Vagina (tissue), 2 donors: ENCODE measurements at places on chromosomes 4 and X. TPM values are rescaled to one million over a fixed set of nuclear protein-coding genes. Genes with fewer than 3 reads are reported as not detected.
A peak's percentile ranks its signal among the peaks of the same experiment; 100 is the strongest.

ARHGAP24 gene
- total RNA-seq, result 40.0 TPM

GLOD5 gene
- total RNA-seq, result not detected

DNA sequence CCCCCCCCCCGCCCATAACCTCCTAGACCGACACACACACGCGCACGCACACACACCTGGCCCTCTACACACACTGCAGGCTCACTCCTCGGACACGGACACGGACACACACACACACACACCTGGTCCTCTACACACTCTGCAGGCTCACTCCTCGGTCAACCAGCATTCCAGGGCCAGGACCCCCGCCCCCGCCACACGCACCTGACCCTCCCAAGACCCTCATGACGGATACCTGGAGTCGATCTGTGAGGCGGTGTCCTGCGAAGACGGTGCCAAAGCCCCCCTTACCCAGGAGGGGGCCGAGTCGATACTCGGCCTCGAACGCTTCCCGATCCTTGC lies 552 bp downstream of the PIM2 start:
- peak overlapping the region; percentile 84 for H3K27ac ChIP-seq
- H3K27me3 ChIP-seq, result no peaks in the 10 kb centered on the region
- peaks cover 4% of the 10 kb centered on the region for H3K36me3 ChIP-seq
- H3K4me1 ChIP-seq, result peaks cover 6% of the 10 kb centered on the region
- H3K4me3 ChIP-seq, result peak overlapping the region; percentile 59

- no peak overlapping the region for H3K4me3 ChIP-seq
- H3K36me3 ChIP-seq, result no peaks in the 10 kb centered on the region
- no peak overlapping the region for H3K27ac ChIP-seq
- no peak for DNase-seq
- no peaks in the 10 kb centered on the region for H3K27me3 ChIP-seq
Observed at GRCh38 chr4:119693126-119693525, 64.5 kb upstream of the PDE5A start.

GRCh38 chr4:180449395-180449956 lies 1793.7 kb upstream of the TENM3 start:
- no peak overlapping the region for H3K27ac ChIP-seq
- H3K36me3 ChIP-seq, result no peaks in the 10 kb centered on the region
- H3K4me1 ChIP-seq, result no peaks in the 10 kb centered on the region
- no peak overlapping the region for H3K4me3 ChIP-seq
- no peak for DNase-seq

DNA sequence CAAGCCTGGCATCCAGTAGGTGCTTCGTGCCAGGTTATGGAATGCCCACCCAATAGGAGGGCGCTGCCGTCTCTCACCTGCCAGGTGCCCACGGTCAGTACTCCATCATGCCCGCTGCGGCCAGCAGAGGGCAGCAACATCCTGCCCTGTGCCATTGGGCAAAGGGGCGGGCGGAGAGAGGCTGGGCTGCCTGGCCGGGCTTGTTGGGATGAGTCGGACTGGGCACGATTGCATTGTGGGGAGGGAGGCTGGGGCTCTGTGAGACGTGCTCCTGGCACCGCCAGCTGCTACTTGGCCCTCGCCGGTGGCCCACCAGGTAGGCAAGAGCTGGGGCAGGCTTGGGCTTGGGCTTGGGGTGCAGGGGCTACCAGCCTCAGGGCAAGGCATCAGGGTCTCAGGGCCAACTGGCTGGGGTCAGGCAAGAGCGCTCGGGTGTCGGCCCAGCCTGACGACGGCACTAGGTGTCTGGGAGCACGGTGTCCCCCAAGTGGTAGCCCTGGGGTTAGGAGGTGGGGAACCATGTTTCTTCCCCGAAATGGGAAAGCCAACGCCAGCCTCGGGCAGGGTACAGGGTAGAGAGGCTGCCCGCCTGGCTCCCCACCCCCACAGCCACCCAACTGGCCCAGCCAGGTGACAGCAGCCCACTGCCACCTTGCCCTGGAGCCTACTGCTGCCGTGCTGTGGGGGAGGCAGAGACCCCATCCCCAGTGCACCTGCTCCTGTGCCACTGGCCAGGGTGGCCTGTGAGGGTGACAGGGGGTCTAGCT lies at the start of gene PLXNB3:
Gene PLXNB3 (plus strand): TSS at position 261 of the 767 bp plus-strand sequence. CDS start 1,287 bp downstream, outside the sequence.
- H3K27me3 ChIP-seq, result no peaks in the 10 kb centered on the region
- DNase-seq, result no peak
- H3K4me1 ChIP-seq, result peaks cover 30% of the 10 kb centered on the region
- peak within 1 kb of the TSS; percentile 28 for H3K4me3 ChIP-seq

DNA sequence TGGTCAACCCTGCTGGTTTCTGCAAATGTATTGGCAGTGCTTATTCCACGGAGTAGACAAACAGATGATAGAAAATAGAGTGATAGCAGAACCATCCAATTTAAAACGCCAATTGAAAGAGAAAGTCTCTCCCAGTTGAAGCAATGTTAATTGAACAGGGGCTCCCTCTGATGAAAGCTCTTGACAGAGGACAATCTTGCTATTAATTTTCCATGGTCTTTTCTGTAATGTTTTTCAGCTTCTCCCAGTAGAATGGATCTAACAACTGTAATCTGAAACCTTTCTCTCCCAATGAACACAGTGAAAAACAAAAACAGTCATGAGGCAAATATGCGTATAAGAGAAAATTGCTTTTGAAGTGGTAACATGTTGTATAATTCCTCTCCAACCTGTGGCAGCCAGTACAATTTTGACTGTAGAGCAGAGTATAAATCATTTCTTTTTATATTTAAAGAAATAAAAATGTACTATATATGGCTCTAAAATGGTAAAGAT lies 225.1 kb upstream of the GALNTL6 start:
- no peak overlapping the region for H3K4me3 ChIP-seq
- H3K27ac ChIP-seq, result no peak overlapping the region
- H3K27me3 ChIP-seq, result no peaks in the 10 kb centered on the region
- DNase-seq, result no peak

BTK gene
- total RNA-seq, result 4.4 TPM

DNA sequence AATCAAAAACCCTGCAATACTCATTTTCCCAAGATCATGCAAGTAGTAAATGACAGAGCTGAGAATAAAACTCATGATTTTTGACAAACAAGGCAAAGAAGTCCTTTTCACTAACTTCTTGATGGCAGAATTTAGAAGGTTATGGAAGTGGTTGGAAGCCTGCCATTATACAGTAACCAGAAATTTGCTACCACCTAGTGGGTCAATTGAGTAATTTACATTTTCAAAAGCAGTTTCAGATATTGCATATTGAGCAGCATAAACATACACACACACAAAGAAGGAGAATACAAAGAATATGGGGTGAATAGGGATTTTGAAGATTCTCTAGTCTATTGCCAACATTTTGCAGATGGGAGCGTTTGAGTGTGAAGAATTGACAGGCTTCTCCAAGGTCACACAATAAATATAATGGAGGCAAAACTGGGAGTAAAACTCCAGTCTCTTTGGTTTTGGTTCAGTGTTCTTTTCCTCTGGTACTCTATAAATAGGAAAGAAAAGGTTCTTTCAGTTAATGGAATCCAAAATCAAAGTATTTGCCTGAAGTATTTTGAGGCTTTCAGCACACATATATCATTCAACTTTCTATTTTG lies 70.2 kb downstream of the GC start:
- no peak overlapping the region for H3K4me3 ChIP-seq
- DNase-seq, result no peak
- H3K36me3 ChIP-seq, result no peaks in the 10 kb centered on the region
- no peaks in the 10 kb centered on the region for H3K4me1 ChIP-seq

DNA sequence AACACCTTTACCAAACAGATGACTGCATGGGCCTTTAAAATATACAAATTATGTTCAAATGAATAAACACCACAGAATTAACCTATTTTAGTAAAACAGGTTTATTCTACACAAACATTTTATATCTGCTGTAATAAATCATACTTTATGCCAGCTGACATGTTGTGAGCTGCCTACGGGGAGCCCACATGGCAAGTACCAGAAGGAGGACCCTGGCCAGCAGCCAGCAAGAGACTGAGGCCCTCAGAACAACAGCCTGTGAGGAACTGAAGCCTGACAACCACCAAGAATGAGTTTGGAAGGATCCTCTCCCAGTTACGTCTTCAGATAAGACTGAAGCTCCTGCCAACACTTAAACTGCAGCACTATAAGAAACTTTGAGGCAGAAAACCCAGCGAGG lies 377.0 kb downstream of the PDGFC start:
- no peak overlapping the region for H3K4me3 ChIP-seq
- DNase-seq, result no peak
- H3K4me1 ChIP-seq, result peaks cover 8% of the 10 kb centered on the region
- no peak overlapping the region for H3K27ac ChIP-seq
- no peaks in the 10 kb centered on the region for H3K36me3 ChIP-seq
- H3K27me3 ChIP-seq, result no peaks in the 10 kb centered on the region

PLK4 gene
- total RNA-seq, result 6.6 TPM

UGT2B15 gene
- not detected for total RNA-seq

GPM6B gene
- total RNA-seq, result 15.7 TPM

PHEX gene
- 0.49 TPM for total RNA-seq

DNA sequence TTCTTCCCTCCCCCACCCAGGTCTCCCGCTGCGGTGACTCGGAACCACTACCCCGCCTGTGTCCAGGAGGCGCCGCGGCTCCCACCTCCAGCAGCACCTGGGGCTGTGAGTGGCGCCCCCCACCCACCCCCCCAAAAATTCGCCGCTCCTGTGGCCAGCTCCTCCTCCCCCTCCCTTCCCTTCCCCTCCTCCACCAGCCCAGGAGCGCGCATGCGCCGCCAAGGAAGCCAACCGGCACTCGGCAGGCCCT lies 278 bp downstream of the CLOCK start:
- H3K27ac ChIP-seq, result peak overlapping the region; percentile 99
- no peaks in the 10 kb centered on the region for H3K36me3 ChIP-seq
- no peak for DNase-seq

GRCh38 chr4:159555873-159556272 lies 453.0 kb downstream of the RAPGEF2 start:
- no peak overlapping the region for H3K27ac ChIP-seq
- no peak for DNase-seq
- H3K36me3 ChIP-seq, result no peaks in the 10 kb centered on the region

MPC1L gene
- total RNA-seq, result not detected

DNA sequence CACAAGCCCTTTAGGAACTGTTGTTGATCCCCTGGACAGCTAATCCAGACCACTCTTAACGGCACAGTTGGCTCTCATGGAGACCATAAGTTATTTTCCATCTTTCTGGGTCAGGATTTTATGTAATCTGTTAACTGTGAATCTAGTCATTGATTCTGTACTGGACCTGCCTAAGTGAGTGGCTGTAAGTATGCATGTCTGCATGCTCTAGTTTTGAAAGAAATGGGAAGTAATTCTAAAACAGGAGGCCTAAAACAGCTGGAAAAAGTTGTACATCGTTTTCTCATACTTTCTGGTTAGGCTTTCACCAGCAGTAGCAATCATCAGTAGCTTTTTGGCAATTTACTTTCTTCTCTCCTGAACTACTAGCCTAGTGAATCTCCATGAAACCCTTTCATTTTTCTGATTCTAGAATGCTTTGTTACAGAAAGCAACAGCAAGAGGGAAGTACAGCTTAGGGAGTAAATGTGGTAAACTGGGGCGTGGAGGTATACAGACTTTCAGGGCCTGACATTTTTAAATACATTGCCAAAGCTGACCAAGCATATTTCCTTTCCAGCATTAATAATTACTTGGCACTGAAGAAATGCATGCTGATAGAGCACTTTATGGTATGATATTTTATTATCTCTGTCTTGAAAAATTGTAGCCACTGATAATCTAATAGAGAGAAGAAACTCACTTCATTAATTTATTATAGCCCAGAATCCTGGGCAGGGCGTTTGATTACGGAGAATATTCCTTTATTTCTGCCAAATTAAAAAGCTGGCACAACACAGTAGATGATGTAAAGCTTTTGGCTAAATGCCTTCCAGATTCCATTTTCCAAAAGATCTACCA lies 202.7 kb downstream of the BANK1 start:
- DNase-seq, result no peak
- no peaks in the 10 kb centered on the region for H3K27me3 ChIP-seq
- H3K36me3 ChIP-seq, result no peaks in the 10 kb centered on the region
- peaks cover 10% of the 10 kb centered on the region for H3K4me1 ChIP-seq
- H3K27ac ChIP-seq, result no peak overlapping the region
- no peak overlapping the region for H3K4me3 ChIP-seq

CDS1 gene
- total RNA-seq, result 8.8 TPM

- no peak overlapping the region for H3K27ac ChIP-seq
- DNase-seq, result no peak
- no peaks in the 10 kb centered on the region for H3K27me3 ChIP-seq
- H3K4me1 ChIP-seq, result no peaks in the 10 kb centered on the region
- no peaks in the 10 kb centered on the region for H3K36me3 ChIP-seq
- H3K4me3 ChIP-seq, result no peak overlapping the region
Observed at GRCh38 chr4:80101071-80101791, 28.2 kb upstream of the ANTXR2 start.
